Esophagus muscularis mucosa (tissue), 4 donors: ENCODE measurements at places on chromosomes 7 and 10. TPM values are rescaled to one million over a fixed set of nuclear protein-coding genes. Genes with fewer than 3 reads are reported as not detected.
A peak's percentile ranks its signal among the peaks of the same experiment; 100 is the strongest.

DNA sequence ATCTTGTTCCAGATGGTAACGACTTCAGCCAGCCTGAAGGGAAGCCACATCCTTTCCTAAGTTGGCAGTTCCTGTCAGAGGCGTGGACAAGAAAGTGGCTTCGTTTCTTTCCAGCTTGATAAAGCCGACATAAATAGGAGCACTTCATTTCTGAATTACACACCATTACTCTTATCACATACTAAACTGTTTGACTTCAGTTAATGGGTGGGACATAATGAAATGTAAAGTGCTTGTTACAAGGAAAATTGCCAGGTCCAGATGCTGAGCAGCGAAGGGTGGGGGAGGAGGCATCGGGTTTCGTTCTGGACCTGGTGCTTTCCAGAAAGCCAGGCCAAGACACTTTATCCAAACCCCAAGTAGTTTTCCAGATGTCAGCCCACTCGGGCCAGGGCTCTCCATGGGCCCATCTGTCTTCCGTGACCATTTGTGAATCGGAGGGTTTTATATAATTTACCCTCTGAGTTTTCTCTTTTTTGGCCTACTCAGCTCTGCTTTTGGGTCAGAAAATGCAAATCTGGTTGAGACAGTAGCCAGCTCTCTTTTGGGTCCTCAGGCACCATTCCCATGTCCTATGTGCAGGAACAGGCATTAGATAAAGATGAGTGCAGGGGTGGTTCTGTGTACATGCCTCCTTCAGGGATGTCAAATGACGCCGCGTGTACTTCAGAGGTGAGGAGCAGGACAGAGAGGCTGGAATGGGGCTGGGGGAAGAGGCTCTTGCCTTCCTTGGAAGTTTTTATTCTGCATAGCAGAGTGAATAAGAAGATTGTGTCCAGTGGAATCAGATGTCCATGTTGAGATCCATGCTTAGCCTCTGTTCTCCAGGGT is 90.2 kb downstream of the TACC2 start:
- no peak for DNase-seq
- no peak overlapping the region for H3K4me3 ChIP-seq
- H3K36me3 ChIP-seq = no peaks in the 10 kb centered on the region
- no peaks in the 10 kb centered on the region for H3K27me3 ChIP-seq
- peaks cover 2% of the 10 kb centered on the region for H3K4me1 ChIP-seq
- no peak overlapping the region for H3K27ac ChIP-seq

GRCh38 chr10:115092258-115092554 is 959 bp upstream of the ATRNL1 start:
- H3K36me3 ChIP-seq = no peaks in the 10 kb centered on the region
- H3K27me3 ChIP-seq = peaks cover 6% of the 10 kb centered on the region
- no peak for DNase-seq
- peaks cover 29% of the 10 kb centered on the region for H3K4me1 ChIP-seq

GRCh38 chr10:42990016-42990720 is 86.7 kb upstream of the RET start:
- no peaks in the 10 kb centered on the region for H3K4me1 ChIP-seq
- peak; percentile 72 for DNase-seq
- no peaks in the 10 kb centered on the region for H3K36me3 ChIP-seq
- H3K27me3 ChIP-seq = no peaks in the 10 kb centered on the region

- peaks cover 26% of the 10 kb centered on the region for H3K4me1 ChIP-seq
- DNase-seq = no peak
- no peak overlapping the region for H3K4me3 ChIP-seq
- H3K36me3 ChIP-seq = no peaks in the 10 kb centered on the region
- peak overlapping the region; percentile 19 for H3K27ac ChIP-seq
Measured at GRCh38 chr7:16129431-16130110, 291.8 kb downstream of the CRPPA start.

The RASA4B gene
- total RNA-seq = 14.9 TPM

DNA sequence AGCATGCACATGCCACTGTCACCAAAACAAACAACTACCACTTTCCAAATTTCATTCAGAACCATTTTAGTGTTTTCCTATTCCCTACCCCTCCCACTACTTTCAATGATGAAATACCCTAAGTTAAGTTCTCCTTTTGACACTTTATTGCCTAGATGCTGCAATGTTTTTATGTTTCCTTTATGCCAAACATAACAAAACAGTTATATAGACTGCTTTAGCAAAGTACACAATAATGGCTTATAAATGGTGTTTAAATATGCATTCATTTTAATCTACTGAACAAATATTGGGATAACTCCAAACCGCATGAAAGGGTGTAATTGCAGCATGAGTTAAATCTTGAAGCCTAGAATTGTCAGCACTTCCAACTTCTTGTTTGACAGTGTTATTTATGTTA is 69.2 kb downstream of the PHYHIPL start:
- peaks cover 14% of the 10 kb centered on the region for H3K4me1 ChIP-seq
- H3K27ac ChIP-seq = no peak overlapping the region
- no peaks in the 10 kb centered on the region for H3K27me3 ChIP-seq
- peaks cover 50% of the 10 kb centered on the region for H3K36me3 ChIP-seq

The PAPSS2 gene
- 16.5 TPM for total RNA-seq

DNA sequence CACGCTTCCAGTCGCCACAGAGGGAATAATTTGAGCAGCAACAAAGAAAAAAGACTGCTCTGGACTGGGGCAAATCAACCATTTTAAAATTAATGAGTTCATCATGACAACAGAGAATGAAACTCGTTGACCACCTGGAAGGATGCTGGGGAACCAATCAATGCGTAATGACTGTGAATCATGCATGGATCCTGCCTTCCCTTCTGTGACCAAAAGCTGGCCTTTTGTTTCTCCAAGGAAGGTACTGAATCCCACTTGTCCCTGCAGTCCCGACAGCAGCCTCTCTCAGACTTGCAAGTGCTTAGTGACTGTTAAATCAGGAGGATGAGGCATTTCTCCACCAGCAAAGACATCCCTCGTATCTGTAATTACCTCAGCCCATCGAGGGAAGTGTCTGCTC is 68.0 kb upstream of the TNS3 start:
- no peaks in the 10 kb centered on the region for H3K27me3 ChIP-seq
- no peak overlapping the region for H3K27ac ChIP-seq
- DNase-seq = no peak
- peaks cover 8% of the 10 kb centered on the region for H3K4me1 ChIP-seq
- H3K4me3 ChIP-seq = no peak overlapping the region
